ENCODE measurements at places on chromosomes 4 and X.
A peak's percentile ranks its signal among the peaks of the same experiment; 100 is the strongest.

DNA sequence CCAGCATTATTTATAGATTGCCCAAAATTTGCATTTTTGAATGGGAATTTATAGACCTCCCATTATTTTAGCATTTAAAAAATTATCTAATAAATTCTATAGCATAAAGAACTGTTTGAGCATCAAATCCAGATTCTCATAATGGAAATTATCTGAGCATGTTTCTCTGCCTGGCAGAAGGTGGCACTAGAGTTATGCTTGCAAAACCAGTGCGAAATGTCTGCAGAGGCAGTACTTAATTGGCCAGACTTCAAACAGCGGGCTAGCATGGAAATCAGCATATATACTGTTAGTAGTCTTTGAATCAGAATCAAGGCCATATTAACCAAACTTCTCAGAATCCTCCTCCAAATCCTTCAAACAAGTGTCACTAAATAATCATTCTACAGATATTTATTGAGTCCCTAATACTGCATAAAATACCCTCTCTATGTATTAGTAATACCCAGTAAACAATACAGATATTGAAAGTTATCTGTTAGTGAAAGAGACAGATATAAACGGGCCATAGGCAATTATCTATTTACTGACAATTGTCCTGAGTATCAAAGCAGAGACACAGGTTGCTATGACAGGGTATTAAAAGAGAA, 78.7 kb upstream of the DCLK2 start:
- DNase-seq: peak; percentile 37

GRCh38 chr4:79253924-79254323, 71.9 kb downstream of the NAA11 start:
- DNase-seq: no peak

DNA sequence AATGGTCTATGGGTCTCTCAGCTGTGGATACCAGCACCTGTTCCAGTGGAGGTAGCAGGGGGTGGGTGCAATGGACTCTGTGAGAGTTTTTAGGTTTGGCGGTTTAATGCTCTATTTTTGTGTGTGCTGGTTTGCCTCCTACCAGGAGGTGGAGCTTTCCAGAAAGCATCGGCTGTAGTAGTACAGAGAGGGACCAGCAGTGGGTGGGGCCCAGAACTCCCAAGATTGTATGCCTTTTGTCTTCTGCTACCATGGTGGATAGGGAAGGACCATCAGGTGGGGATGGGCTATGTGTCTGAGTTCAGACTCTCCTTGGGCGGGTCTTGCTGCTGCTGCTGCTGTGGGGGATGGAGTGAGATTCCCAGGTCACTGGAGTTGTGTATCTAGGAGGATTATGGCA, 557.2 kb upstream of the GRID2 start:
- no peak for DNase-seq

DNA sequence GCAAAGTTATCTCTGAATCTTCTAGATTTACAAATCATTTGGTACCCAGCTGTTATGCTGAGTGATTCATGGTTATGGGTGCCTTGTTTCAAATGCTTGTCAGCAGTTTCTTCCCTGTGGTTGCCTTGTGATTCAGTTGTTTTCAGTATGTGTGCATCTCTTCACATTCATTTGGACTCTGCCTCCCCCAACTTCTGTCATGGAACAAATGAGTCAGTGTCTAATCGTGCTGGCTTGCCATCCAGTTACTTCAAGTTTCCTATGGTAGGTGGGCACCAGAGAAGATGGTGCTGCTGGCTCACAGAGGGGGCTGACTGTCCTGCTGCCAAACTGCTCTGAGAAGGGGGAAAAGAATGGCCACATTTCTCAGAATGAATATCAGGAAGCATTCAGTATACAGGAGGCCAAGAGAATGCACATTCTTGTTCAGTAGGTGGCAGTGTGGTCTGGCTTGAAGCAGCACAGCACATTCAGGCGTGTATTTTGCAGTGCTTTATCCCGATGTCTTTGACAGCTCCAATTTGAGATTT, 260.9 kb downstream of the GLUD2 start:
- DNase-seq: peak; percentile 32

GRCh38 chrX:133414406-133415275, 648 bp downstream of the GPC4 start:
- no peak for DNase-seq

- DNase-seq: no peak
These were observed 54.8 kb upstream of the SHISA3 start for GRCh38 chr4:42342459-42342858.

DNA sequence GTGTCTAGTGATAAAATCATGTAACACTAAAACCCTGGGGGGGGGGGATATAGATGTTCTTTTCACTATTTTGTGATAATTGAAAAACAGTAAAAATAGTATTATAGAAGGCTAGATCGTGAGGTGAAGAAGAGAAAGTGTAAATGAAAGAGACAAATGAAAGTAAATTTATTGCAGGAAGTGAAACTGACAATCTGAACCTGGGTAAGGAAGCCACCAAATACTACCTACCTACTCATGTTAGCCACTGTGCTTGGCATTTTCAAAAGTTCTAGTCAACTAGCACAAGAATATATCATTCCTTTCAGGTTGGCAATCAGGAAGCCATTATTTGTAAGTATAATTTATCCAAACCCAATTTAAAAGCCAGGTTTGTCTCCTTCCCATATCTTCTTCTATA, 1366.1 kb downstream of the FAM133A start:
- no peak for DNase-seq

GRCh38 chr4:169245061-169245460, 25.7 kb downstream of the SH3RF1 start:
- DNase-seq: no peak

GRCh38 chr4:104421566-104421965, 73.1 kb downstream of the CXXC4 start:
- no peak for DNase-seq

DNA sequence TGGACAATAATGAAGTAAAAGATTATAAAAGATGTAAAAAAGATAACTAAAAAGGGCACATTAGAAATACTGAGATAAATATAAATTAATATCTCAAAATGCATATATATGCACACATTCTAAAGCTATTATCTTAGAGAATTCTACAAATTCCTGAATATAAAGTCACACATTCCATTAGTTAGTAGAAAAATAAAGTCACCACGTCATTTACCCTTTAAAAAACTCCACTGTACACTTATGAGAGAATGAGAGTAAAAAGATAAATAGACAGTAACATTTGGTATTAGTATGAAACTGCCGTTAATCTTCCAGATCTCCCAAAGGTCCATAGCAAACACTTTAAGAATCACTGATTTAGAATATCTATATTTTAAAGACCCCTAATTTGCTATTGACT, 67.2 kb upstream of the IL15 start:
- no peak for DNase-seq

GRCh38 chrX:25144043-25144940, 128.5 kb upstream of the ARX start:
- peak; percentile 65 for DNase-seq

DNA sequence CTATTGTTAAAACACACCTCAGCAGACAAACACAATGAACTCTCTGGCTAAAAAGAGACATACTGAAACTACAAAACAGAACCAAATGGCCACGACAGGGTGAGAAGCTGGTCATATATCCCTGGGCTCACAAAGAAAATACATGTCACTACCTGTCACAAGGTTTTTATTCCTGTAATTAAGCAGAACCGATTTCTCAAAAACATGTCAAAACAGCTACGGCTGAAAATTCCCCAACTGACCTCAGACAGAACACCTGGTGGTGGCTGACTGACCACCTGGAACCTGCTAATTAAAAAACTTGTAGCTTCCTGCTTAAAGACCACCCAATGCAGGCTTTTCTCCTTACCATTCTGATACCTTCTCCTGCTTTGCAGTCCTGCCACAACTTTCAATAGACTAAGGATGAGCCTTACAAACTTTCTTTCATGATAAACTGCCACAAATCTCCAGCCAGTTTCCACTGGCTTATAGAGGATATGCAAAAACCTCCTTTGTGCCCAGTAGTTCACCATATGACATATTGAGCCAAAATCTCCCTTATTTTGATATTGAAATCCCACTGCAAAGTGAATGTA, 571.9 kb downstream of the SPOCK3 start:
- no peak for DNase-seq

DNA sequence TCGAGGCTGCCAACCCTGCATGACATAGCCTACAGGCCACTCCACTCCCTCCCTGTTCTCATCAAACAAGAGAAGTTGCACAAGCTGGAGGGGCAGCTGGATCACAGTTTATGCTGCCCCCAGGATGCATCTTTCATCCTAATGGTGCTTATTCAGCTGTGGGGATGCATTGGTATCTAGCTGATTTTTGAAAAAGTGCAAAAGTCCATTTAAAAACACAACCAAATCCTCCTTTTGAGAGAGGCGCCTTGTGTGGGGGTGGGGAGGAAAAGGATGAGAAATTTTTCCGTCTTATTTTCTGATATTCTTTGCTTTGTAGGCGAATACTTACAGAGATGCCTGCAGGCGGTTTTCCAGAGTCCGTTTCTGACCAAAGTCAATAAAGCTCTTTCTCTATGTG, 276.4 kb upstream of the BOD1L1 start:
- no peak for DNase-seq

- peak; percentile 68 for DNase-seq
These were observed 28.0 kb downstream of the DMD start for GRCh38 chrX:33183361-33183760.

- DNase-seq: no peak
These were observed 14.4 kb downstream of the CHIC1 start for GRCh38 chrX:73577361-73577760.

- DNase-seq: peak; percentile 81
These were observed at the start of gene XPNPEP2 for GRCh38 chrX:129738466-129739308. Gene XPNPEP2, plus strand, starts transcription at chrX:129738979. Its CDS starts 235 bp downstream, at chrX:129739214.

GRCh38 chr4:183905081-183905592, at the start of gene STOX2:
Gene STOX2, plus strand, starts transcription at chr4:183905307. Its CDS starts 1,484 bp downstream, at chr4:183906791.
- DNase-seq: peak; percentile 83

DNA sequence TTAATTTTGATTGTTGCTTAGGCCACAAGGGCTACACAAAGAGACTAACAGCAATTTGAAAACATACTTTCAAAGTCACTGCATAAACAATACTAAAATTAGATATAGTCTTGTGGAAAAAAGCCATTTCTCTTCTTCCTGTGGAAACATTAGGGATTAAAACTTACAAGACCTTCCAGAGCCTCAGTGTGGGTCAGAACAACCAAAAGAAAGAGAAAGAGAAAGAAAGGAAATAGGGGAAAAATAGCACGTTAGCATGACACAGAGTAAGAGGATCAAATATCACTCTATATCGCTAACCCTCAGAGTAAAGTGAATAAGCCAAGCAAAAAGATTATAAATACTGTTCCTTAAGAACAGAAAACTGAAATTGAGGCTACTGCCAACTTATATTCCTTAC, 127.8 kb upstream of the DIAPH2 start:
- DNase-seq: no peak

DNA sequence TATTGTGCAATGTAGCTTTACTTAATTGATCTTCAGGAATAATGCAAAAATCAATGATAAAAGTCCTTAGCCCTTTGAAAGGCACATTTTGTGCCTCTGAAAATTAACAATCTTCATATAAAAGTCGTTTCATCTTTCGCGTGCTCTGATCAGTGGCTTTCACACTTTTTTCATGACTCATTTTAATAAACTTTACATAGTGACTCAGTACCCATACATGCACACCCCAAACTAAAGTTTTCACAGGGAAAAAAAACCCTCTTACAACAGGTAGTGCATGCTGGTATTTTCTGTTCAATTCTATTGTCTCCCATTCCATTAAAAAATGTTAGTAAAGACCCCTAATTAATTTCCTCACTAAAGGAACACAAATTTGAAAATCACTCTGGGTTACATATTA, 21.5 kb downstream of the RWDD4 start:
- DNase-seq: no peak

DNA sequence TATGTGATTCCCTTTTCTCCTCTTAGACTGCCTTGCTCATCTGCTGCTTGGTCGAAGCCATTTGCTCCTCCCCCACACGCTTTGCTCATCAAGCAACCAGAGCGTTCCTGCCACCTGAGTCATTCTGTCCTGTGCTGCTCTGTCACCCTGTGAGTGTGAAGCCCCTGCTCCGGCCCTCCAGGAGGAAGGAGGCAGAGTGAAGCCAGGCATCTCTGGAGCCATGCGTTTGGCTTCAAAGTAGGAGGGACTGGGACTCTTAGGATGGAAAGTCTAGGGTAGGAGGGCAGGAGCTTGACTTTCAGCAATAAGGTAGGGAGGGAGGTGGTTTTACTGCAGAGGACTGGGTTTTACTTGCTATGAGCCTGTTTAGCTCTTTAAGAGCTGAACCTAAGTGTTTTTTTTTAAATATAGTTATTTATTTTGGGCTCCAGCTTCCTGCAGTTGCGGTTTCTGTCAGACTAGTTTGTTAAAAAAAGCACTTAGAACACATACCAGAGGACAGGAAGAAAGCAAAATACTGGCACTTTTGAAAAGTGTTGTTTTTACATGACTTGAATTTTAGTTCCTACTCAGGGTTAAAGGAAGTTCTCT, 63.6 kb downstream of the SPINK2 start:
- DNase-seq: peak; percentile 55

GRCh38 chr4:13968723-13969122, 341.2 kb upstream of the BOD1L1 start:
- DNase-seq: no peak

DNA sequence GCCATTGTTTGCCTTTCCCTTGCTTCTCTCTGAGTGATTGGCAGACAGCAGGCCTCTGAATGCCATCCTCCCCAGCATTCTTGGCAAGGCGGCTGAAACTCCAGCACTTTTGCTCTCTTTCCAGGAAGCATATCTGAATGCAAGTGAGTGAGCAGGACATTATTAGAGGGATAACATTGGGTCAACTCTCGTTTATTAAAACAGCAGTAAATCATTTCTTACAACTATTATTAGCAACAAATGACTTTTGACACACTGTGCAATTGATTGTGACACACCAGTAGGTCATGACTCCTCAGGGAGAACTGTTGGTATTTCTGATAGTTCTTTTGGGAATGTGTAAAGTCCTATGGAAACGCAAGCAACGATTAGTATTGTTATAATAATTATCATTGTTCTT, 103.8 kb downstream of the EFNB1 start:
- DNase-seq: no peak

- DNase-seq: no peak
These were observed 495.2 kb downstream of the PDGFC start for GRCh38 chr4:156476359-156476758.

DNA sequence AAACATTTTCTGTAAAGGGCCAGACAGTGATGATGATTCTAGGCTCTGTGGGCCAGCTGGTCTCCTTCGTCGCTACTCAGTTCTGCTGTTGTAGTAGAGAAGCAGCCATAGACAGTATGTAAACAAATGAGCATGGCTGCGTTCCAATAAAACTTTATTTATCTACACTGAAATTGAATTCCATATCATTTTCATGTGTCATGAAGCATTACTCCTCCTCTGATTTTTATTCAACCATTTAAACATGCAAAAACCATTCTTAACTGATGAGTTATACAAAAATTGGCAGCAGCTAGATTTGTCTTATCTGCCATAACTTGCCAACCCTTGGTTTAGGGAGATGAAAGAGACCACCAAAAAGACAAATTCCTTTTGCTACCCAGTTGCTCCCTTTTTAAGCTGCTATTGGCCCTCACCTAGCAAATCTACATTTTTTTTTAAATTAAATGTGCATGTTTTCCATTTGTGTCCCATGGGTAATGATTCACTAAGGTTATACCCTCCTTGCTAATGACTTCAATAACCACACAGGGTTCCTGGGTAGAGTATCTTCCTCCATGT, 309.9 kb downstream of the DHX15 start:
- no peak for DNase-seq

All from femur (tissue), 1 donor.